ENCODE measurements at places on chromosomes 16 and 17.

DNA sequence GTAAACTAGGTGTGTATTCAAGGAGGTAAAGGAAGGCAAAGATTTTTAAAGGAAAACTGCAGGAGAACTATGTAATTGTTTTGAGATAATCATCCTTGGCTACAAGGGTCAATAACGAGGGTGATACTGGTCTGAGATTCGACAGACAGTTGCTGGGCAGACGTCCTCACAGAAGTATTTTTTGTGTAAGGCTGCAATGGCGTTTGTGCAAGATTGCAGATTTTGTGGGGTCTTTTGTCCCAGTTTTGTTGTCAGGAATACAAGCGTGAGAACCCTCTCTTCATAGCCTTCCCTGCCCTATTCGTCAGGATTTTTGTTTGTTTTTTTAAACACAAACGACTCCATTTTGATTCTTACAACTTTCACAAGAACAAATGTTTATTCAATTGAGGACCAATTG lies 57.5 kb downstream of the GPR139 start:
- no peak for DNase-seq

GRCh38 chr17:76504117-76504516 lies 2.9 kb upstream of the RHBDF2 start:
- no peak for DNase-seq

GRCh38 chr16:65845466-65846209 lies 520.9 kb upstream of the CDH5 start:
- DNase-seq, result no peak

- DNase-seq, result no peak
Observed at GRCh38 chr16:83806731-83807130, 1.0 kb upstream of the HSBP1 start.

DNA sequence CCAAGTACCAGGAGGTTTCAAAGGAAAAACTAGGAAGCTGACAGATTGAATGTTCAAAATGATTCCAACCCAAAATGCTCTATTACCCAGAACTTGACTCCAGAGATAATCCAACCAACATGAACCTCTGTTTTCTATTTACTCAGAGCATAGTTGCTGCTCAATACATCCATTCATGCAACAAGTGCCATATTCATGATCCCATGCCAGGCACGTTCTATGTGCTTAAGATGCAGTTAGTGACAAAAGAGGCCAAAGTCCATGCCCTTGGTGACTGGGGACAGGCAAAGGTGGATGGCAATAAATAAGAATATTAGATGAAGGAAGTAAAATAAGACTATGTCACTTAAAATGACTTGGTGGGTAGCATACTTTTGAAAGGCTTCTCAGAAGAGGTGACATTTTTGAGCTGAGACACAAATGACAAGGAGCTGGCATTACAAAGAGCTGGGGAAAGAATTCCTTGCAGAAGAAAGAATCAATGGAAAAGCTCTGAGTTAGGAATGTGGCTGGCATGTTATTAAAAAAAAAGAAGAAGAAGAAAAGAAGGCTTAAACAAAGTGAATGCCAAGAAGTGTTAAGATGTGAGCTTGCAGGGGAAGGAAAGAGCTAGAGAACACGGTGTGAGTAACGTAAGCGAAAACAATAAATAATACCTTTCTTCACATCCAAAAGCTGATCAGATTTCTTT lies 34.5 kb downstream of the TOX3 start:
- DNase-seq, result no peak

DNA sequence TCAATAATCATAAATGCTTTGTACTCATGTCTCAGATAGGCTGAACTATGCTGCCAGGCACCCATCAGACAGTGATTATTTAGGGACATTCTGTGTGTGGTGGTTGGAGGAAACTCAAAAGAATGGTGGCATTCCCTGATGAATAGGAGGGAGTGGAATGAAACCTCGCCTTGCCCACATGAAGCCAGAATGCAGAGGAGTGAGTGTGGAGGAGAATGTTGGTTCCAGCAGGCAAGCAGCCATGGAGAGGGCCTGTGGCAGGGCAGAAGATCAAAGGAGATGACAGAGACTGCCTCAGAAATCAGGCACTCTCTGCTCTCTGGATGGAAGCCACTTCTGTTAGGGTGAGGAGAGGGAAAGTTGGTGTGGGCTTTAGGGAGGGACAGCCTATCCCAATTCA lies 22.5 kb downstream of the KCTD19 start:
- DNase-seq, result no peak

DNA sequence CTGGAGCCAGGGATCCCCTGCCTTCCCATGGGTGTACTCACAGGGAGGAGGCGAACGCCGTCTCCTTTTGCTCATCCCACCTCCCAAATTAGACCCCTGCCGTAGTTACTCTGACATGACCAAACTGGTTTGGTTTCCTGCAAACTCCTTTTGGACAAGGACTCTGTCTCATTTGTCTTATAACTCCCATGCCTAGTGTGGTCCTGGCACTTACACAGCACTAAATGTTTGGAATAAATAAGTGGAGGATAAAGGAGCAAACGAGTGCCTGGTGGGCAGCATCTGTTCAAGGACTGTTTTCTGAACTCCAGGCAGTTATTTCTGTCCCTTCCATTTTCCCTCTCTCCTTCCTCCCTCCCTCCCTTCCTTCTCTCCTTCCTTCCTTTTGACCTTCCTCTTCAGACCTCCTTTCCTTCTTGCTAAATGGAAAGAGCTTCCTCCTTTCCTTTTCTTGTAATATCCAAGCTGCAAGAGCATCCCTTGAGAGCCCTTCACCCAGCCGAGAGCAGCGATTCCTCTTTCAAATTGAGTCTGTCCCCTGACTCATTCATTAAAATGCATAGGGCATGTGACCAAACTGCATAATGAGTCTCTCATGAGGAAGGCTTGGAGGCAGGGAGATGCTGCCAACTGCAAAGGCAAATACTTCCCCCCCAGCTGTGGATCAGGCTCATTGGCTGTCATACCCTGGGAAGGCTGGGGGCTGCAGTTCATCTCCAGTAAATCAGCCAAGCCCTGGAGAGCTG lies 36.8 kb downstream of the CHD9 start:
- peak; percentile 88 for DNase-seq

- DNase-seq, result no peak
Observed at GRCh38 chr16:57620335-57621231, 7.8 kb upstream of the ADGRG1 start.

DNA sequence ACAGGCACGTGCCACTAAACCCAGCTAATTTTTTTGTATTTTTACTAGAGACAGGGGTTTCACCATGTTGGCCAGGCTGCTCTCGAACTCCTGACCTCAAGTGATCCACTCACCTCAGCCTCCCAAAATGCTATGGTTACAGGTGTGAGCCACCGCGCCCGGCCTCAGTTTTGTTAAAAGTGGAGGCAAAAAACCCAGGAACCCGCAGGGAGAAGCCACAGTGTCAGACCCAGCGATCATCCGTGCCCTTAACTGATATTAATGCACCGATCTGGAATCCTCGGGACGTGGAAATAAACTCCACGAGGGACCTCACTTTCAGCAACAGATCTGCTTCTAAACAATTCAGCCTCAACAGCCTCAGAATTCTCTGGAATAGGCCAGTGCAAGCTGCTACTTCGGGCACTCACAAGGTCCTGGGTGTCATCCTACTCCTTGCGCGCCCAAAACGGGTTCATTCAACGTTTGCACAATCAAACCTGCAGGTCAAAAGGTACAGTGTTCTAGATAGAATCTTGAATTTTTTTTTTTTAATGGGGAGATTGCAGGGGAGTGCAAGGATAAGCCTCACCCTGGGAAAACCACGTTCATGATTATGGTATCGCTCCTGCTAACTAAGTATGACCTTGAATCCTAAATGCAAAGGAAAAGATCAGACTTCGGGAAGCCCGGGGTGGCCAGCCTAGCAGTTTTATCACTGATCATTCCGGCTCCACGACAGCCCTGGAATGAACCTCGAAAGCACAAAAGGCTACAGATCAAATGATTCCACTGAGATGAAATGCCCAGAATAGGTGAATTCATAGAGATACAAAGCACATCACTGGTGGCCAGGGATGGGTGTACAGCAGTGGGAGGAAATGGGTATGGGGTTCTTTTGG lies 22.4 kb downstream of the LITAF start:
- DNase-seq, result no peak

GRCh38 chr17:68061512-68062313 lies 26.2 kb downstream of the KPNA2 start:
- no peak for DNase-seq

DNA sequence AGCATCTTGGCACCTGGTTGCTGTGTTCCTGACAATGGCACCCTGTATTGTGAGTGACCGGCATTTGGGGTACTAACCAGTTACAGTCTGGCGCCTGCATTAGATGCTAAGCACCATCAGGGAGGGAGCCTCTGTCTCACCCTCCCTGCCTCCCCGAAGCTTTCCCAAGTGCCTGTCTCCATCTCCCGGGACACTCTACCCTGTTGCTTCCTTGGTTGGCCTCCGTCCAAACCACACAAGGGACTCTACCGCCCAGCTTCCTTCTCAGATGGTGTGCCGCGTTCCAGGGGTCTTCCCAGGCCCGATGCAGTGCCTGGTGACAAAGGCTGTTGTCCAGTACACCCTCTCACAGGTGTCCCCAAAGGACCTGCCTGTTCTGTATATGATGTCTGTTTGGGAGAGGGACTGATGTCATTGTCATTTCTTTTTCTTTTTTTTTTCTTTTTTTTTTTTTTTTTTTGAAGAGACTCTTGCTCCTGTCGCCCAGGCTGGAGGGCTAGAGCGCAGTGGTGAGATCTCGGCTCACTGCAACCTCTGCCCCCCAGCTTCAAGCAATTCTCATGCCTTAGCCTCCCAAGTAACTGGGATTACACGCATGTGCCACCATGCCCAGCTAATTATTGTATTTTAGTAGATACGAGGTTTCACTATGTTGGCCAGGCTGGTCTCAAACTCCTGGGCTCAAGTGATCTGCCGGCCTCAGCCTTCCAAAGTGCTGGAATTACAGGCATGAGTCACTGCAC lies 6.7 kb downstream of the SNN start:
- no peak for DNase-seq

- DNase-seq, result no peak
Observed at GRCh38 chr16:20884240-20884556, 16.0 kb downstream of the DCUN1D3 start.

- peak; percentile 95 for DNase-seq
Observed at GRCh38 chr16:4416200-4417032, at the start of gene CORO7. CORO7 (minus strand) TSS chr16:4416596; CDS start chr16:4416518, 78 bp downstream.

- no peak for DNase-seq
Observed at GRCh38 chr17:82351254-82351712, 7.8 kb upstream of the TEX19 start.

DNA sequence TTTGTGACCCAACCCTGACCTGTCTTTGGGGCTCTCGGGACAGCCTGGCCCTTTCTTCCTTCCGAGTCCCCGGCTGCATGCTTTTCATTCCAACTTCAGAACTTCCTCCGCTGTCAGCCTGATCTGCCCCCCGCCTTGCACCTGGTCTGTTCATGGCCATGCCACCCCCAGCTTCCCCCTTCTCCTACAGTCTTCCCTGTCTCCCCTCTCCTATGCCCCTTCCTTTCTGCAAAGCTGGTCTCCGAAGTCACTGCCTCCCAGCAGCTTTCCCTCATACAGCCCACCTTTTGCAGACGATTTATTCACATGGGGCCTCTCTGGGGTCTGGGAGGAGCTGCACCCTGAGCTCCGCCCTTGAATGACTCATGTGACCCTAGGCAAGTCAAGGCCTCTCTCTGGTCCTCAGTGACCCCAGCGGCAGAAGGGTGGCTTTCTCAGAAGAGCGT lies 47.1 kb upstream of the SDK2 start:
- DNase-seq, result no peak

- no peak for DNase-seq
Observed at GRCh38 chr16:88705076-88705684, 1.0 kb downstream of the RNF166 start.

DNA sequence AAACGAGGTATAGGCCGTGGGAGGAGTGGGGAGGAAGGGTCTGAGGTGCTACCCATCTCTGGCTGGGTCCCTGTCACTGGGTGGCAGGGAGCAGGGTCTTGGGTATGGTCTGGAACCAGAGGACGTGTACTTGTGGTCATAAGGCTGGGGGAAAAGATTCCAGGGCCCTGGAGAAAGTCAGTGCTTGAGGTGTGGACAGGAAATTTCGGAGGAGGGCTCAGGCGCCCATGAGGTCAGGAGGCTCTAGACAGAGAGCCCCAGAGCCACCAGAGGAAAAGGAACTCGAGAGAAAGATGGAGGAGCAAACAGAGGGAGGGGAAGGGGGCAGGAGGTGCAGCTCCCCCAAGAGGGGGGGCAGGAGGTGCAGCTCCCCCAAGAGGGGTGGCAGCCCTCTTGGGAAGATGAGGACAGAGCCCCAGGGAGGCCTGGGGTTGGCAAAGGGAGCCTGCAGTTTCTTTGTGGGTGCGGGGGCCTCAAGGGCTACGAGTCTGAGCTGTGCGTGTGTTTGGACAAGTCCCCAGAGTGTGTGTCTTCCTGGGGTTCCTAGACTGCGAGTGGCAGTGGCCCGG lies 683 bp upstream of the SLC7A6 start:
- DNase-seq, result no peak

DNA sequence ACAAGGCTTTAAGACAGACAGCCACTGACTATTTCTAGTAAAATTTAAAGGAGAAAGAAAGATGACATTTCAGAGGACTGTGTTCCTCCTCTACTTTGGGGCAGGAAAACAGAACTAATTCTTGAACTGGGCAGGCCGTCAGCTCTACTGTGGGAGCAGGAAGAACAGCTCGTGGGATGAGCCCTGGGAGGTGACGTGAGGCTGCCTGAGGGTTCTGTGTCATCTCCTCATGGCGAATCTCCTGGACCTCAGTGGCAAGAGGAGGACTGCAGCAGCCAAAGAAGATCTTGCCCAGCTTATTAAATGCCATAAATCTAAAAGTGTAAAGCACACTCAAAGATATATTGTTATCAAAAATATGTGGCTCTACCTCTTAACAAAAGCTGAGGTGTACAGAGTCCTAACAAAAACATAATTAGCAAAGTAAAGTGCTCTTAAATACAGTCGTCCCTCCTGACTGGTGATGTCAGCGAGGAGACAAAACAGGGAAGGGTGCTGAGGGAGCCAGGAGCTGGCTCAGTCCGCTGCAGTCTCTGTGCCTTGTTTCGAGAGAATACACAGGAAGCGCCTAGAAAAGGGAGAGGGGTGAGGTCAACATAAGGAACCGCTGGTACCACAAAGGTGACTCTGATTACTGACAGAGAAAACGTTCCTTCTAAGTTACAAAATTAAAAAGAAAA lies 58.0 kb downstream of the CREBBP start:
- no peak for DNase-seq

DNA sequence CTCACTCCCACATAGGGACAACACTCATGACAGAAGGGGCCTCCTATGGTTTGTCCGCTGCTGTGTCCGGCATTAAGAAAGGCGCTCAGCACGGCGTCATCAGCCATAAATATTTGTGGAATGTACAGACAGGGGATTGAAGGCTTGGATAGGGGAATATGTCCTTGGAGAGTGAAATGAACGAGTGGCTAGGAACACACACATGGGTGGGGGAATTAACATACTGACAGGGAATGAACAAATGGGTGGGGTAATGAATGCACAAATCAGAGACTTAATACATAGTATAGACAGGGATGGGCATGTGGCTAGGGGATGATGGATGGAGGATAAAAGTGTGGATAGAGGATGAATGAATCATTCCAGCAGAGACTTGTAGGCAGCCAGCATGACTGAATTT lies 154.0 kb upstream of the HSBP1 start:
- DNase-seq, result no peak

Data from amygdala (tissue), 56 donors.